ENCODE measurements at places on chromosomes 5 and 9.

DNA sequence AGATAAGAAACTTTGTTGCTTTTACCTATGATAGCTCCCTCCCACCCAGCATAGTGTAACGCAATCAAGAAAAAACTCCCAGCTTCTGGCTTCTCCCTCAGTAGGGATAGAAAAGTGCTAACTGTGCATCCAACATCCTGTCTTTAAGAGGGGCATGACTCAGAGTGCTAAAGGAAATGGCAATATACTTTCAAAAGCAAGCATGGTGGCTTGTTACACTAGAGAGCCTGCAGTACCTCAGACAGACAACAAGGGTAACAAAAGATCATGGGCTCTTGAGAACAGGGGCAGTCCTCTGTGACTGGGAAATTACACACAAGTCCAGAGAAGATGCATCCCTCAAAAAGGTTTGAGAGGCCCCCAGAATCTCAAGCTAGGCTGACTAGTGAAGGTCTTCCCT, 37.8 kb downstream of the PRELID2 start:
- peak; percentile 38 for DNase-seq

- DNase-seq = no peak
These were observed 21.7 kb upstream of the CMBL start for GRCh38 chr5:10329446-10329819.

DNA sequence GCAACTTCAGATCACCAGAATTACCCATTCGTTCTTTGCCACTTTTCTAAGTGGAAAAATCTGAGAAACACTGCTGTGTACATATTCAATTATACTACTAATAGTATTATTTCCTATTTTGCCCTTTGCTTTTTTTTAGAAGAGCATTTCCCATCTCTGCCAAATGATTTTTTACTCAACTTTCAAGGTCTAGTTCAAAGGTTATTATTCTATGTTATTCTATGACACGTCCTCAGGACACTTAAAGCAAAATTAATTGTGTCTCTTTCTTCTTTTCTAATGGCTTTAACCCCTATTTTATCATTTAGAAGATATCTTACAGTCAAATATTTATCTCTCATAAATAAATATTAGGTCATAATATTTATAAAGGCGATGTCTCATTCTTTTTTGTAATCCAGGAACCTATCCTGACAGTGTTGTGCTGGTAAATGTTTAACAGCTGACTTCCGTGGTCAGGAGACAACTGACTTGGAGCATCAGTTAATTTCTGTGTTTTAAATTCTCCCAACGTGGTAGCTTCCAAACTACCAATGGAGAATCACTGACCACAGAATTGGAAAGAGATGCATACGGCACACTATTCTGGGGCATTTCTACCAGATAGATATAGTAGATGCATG, 375.2 kb downstream of the ARRDC3 start:
- no peak for DNase-seq

- no peak for DNase-seq
These were observed 94.2 kb upstream of the TARS1 start for GRCh38 chr5:33346534-33346933.
